Psoas muscle (tissue), 8 donors: ENCODE measurements at places on chromosomes 7 and 10. TPM values are rescaled to one million over a fixed set of nuclear protein-coding genes. Genes with fewer than 3 reads are reported as not detected.

DNA sequence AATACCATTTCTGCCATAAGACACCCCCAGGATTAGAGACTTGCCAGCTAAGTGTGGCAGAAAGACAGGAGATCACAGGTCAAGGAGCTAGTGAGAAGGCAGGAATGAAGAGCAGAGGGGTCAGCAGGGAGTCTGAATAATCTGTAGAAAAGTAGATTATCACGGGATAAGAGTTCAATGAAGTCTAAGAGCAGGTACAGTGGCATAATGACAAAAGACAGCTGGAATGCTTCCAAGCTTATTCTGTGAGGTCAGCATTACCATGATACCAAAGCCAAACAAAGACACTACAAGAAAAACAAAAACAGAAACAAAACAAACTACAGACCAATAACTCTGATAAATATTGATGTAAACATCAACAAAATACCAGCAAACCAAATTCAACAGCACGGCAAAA is 20.8 kb downstream of the PILRA start:
- no peaks in the 10 kb centered on the region for H3K27me3 ChIP-seq
- no peak overlapping the region for H3K27ac ChIP-seq
- no peaks in the 10 kb centered on the region for H3K4me1 ChIP-seq
- H3K4me3 ChIP-seq = no peak overlapping the region
- no peak for DNase-seq
- H3K36me3 ChIP-seq = no peaks in the 10 kb centered on the region

DNA sequence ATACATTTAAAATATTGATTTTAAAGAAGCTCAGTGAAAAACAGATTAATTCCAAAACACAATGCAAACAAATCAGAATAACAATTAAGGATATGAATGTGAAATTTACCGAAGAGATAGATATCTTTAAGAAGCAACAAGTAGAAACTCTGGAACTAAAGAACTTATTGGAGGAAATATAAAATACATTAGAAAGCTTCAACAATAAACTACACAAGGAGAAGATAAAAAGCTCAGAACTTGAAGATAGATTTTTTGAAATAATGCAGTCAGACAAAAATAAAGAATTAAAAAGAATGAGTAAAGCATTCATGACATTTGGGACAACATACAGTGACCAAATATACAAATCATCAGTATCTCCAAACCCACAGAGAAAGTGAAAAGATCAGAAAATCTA is 43.2 kb downstream of the HIBADH start:
- H3K4me1 ChIP-seq = no peaks in the 10 kb centered on the region
- H3K27ac ChIP-seq = no peak overlapping the region
- H3K36me3 ChIP-seq = no peaks in the 10 kb centered on the region
- no peak for DNase-seq
- no peaks in the 10 kb centered on the region for H3K27me3 ChIP-seq

GRCh38 chr7:75537731-75538130 is 45.6 kb downstream of the SPDYE5 start:
- H3K4me1 ChIP-seq = no peaks in the 10 kb centered on the region
- H3K4me3 ChIP-seq = no peak overlapping the region
- H3K27me3 ChIP-seq = no peaks in the 10 kb centered on the region
- no peak overlapping the region for H3K27ac ChIP-seq
- DNase-seq = no peak

Gene COL17A1
- 0.01 TPM for polyA plus RNA-seq

- no peak overlapping the region for H3K4me3 ChIP-seq
- no peaks in the 10 kb centered on the region for H3K27me3 ChIP-seq
- DNase-seq = no peak
- no peaks in the 10 kb centered on the region for H3K36me3 ChIP-seq
- no peak overlapping the region for H3K27ac ChIP-seq
These were observed 79.0 kb upstream of the POM121L12 start for GRCh38 chr7:52956379-52956915.

DNA sequence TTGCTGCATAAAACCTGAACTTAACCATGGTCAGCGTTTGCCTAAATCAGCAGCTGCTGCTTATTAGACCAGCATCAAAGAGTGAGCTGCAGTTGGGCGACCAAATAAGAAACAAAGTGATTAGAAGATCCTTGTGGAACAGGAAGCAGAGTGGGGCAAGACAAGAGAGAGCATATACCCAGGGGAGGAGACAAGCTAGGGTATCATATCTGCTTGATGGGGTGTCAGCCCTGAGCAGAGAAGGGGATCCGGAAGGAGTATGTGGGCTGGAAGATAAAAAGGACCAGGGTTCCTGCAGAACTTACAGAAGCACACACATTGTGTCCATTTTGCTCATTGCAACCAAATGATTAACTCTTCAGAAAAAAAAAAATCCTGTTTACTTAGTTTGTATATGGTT is 213.6 kb downstream of the CELF2 start:
- H3K4me1 ChIP-seq = no peaks in the 10 kb centered on the region
- H3K27me3 ChIP-seq = no peaks in the 10 kb centered on the region
- no peak overlapping the region for H3K27ac ChIP-seq
- no peak overlapping the region for H3K4me3 ChIP-seq
- no peak for DNase-seq

DNA sequence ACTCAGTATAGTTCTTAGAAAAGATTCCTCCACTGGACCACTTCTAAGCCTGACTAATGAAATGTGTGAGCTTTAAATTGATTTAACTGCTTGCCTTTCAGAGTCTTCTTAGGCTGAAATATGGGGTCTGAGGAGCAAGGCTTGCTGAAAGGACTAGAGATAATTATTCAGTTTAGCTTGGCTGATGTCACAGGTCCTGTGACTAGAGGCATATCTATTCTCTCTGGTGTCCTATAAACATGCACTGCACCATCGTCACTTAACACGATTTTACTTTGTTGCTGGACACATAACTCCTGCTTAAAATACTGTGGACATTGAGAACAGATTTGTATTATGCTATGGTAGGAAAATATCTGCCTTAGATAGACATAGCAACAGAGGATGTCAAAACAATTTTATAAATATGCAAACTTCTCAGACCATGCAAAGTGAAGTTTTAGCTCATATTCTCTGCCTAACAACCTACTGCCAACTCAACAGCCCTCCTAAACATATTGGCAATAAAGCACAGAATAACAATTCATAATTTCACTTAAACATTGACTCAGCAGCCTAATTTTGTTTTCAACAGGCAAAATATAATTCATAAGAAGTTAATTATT is 80.2 kb downstream of the RNF133 start:
- no peak for DNase-seq
- no peaks in the 10 kb centered on the region for H3K27me3 ChIP-seq
- no peak overlapping the region for H3K27ac ChIP-seq
- H3K4me3 ChIP-seq = no peak overlapping the region
- no peaks in the 10 kb centered on the region for H3K36me3 ChIP-seq
- H3K4me1 ChIP-seq = no peaks in the 10 kb centered on the region
